GM12864 (cell line): ENCODE measurements at places on chromosomes 16 and 17.

GRCh38 chr17:46889519-46889918, 33.4 kb upstream of the GOSR2 start:
- DNase-seq: no peak

- DNase-seq: no peak
Measured at GRCh38 chr16:79728923-79729240, 128.3 kb upstream of the MAF start.

- DNase-seq: no peak
Measured at GRCh38 chr17:5898406-5898805, 171.8 kb upstream of the WSCD1 start.

DNA sequence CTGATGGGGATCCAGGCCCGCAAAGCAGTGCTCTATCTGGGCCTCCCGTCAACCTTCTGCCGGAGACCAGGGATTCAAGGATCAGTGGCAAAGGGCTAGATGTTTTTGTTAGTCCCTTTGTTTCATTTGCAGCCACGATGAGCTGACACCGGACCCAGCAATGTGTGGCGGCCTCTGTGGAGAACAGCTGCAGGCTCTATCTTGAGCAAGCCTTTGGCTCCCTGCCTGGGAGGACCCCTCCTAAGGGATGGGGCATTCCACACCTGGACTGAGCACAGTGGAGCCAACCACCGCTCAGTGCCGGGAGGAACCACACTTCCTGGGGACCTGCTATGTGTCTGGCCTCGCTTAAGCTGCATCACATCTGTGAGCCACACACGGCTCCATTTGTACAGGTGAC, 215.8 kb downstream of the RBFOX3 start:
- no peak for DNase-seq

- no peak for DNase-seq
Measured at GRCh38 chr17:73697872-73698271, 53.6 kb upstream of the SDK2 start.

DNA sequence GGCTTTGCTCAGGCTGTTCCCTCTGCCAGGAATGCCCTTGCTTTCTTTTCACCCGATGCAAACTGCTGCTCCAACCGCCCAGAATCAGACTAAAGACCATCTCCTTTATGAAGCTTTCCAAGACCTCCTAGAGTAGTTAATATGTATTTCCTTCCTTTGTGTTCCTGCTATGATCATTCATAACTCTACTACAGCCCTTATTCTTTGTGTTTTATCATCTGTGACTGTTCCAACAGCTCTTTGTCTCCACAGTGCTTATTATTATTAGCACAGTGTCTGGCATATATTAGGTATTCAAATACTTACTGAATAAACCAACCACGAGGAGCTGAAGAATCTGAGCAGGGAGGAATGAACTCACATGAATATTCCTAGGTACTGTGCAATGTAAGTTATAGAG, 7.6 kb downstream of the PSME3IP1 start:
- DNase-seq: no peak

DNA sequence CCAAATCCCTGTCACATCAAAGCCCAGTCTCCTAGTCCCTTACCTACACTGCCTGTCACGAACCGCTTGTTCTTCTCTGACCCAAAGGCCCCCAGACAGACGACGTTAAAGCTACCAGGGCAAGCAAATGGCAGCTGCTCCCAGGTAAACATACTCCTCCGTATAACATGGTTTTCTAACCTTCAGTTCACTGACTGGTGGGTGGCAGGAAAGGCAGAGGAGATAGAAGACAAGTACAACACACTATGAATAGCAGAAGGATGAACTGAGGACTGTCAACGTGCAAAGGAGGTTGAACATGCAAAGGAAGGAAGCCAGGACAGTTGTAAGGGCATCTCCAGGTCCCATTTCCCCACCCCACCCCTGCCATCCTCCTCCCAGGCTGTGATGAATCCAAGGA, 449.8 kb downstream of the SHISA9 start:
- DNase-seq: no peak

DNA sequence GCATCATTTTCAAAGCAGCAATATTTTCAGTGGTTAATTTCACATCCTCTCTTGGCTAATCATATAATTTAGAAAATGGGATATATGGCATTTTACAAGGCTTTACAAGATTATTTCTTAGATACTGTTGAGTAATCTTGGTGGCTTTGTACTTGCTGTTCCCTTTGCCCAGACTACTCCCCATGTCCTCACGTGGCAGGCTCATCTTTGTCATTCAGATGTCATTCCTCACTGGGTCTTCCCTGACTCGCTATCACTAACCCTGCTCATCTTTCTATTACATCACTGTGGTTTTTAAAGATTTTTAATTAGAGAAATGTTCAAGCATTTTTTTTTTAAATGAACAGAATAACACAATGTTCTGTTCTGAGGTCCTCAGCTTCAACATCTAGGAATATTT, 240.0 kb upstream of the IRX5 start:
- DNase-seq: no peak

- DNase-seq: peak; percentile 8
Measured at GRCh38 chr16:80569440-80570105, 28.8 kb downstream of the DYNLRB2 start.

- no peak for DNase-seq
Measured at GRCh38 chr17:61797283-61797682, 66.0 kb downstream of the BRIP1 start.

DNA sequence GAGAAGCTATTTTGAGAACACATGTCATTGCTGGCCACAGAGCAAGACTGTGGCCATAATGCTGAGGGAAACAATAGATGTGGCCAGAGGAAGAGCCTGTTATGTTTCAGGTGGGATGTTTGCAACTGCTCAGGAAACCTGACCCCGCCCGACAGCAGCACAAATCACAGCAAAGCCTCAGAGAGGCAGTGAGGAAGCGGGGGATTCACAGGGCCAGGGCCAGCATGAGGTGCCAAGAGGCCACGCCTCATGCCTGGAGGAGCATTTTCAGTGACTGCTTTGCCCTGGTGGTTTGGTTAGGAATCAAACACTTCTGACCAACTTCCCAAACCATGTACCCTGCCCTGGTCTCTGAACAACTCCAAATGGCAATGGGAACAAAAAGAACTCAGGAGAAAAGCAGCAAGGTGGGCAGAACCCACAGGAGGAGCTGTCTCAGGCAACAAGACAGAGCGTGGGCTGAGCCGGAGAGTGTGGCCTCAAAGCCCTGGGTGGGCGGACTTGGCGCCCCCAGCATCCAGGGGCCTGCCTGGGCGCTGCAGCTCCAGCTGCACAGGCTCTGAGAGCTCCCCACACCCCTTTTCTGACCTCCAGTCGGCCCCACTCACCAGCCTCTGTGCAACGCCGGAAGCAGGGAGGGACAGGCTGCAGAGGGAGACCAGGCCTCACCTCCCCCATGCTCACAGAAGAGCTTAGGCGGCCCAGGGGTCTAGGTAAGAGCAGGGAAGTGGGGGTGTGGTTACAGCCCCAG, 20.6 kb downstream of the HIC1 start:
- DNase-seq: no peak

- DNase-seq: no peak
Measured at GRCh38 chr17:34472363-34472762, 107.0 kb upstream of the TMEM132E start.

GRCh38 chr17:1542316-1542715, 20.3 kb downstream of the PITPNA start:
- DNase-seq: no peak

DNA sequence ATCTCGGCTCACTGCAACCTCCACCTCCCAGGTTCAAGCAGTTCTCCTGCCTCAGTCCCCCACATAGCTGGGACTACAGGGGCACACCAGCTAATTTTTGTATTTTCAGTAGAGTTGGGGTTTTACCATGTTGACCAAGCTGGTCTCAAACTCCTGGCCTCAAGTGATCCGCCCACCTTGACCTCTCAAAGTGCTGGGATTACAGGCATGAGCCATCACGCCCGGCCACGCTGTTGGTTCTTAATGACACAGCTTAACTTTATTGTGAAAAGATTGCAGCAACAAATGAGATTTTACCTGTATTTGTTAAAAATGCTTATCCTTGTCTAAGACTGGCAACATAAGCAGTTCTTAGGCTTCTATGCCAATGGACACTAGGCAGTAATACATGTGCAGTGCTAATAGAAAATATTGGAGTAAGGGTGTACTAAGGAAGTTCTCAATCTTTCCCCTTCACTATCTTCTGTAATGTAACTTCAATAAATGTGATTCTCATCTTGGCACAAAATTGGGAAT, 2.9 kb downstream of the UBB start:
- no peak for DNase-seq

DNA sequence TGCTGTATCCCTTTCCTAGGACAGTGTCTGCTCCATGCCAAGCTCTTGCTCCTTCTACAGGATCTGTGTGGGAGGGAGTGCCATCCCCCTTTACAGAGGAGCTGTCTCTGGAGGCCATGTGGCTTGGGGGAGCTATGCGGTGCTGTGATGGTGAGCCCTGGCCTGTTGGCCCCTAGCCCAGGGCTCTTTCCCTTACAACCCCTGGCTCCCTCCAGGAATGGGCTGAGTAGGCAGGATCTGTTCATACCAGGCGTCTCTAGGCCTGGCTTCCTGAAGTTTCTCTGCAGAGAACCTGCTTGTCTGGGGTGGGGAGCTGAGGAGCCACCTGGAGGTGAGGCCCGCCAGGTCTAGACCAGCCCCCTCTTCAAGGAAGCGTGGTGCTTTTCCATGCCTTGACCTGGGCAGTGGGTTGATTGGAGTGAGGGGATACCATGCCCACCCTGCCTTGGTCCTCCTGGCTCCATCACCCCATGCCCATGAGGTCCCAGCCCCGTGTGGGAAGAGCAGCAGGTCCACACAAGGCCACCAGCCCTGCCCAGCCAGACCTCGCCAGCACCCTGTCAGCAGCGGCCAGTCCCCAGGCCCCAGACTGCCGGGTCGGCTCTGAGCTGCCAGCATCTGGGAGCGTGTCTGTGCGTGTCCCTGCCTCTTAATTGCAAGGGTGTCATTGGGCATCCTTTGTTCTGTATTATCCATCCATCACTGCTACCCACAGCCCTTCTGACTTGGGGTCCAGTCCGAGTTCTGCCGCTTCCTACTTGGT, 14.7 kb downstream of the LLGL2 start:
- no peak for DNase-seq

DNA sequence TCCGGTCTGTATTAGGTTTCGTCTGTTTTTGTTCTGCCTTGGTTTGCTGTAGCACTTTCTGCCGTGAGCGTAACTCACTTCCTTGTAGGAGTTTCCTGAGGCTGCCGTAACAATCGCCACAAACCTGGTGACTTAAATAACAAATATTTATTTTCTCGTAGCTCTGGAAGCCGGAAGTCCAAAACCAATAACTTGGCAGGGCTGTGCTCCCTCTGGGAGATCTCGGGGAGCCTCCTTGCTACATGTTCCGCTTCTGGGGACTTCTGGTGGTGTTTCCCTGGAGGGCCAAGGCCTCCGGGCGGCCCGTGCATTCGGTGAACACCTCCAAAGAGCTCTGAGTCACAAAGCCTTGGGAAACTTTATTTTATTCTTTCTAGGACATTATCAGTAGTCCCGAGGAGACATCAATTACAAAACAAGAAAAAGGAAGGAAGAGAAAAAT, 6.8 kb upstream of the WDR45B start:
- DNase-seq: no peak

GRCh38 chr16:57757326-57757786, 21.8 kb downstream of the KATNB1 start:
- peak; percentile 21 for DNase-seq

DNA sequence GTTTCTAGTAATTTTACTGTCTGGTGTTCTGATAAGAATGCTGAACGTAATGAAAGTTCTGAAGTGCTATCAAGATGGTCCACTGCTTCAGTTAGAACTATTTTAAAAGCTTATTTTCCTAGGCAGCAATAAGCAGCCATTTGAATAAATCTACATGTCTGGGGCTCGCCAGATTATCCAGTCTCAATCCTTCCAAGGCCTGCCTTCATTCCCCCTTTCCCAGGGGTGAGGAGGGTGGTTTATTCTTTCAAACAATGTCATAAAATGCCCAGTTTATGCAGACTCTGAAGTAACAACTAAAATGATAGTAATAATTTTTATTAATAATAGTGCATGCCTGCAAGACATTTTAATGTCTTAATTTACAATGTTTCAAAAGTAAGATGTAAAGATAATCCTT, 2.4 kb downstream of the CDH11 start:
- no peak for DNase-seq

GRCh38 chr16:68126395-68126794, 41.2 kb downstream of the NFATC3 start:
- peak; percentile 31 for DNase-seq

DNA sequence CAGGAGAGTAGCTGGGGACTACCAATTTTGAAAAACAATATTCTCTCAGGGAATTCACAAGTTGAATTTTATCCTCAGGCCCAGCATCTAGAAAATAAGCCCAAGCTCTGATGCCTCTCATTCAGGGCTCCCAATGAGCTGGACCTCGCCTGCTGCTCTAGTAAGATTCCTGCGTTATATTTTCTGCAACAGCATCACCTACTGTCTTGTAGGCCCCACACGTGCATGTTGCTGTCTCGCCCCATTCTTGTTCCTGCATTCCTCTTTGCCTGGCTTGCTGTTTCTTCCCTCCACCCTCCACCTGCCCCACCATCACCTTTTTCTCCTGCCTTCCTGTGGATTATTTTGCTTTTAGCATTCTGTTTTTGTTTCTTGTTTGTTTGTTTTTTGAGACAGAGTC, 8.3 kb upstream of the ST6GALNAC2 start:
- DNase-seq: no peak

DNA sequence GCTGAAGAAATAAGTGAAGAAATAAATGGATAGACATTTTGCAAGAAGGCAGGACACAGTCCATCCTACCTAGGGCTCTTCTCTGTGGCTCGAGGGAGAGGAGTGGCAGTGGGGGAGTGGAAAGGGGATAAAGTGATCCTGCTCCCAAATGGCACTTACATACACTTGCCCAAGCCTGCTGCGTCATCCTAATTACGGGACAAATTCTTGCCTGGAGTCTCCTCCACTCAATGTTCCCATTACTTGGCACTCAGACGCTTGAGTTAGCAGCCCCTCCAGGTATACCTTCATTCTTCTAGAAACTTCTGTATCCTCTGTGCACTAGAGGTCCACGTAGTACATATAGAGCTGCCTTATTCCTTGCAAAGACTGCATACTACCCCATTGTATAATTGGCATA, 15.7 kb upstream of the MAP3K14 start:
- no peak for DNase-seq

GRCh38 chr16:19044769-19045168, 22.6 kb upstream of the COQ7 start:
- no peak for DNase-seq

- no peak for DNase-seq
Measured at GRCh38 chr17:76497979-76498875, 3.0 kb downstream of the RHBDF2 start.

GRCh38 chr17:40936437-40936971, 942 bp downstream of the KRT23 start:
- no peak for DNase-seq

DNA sequence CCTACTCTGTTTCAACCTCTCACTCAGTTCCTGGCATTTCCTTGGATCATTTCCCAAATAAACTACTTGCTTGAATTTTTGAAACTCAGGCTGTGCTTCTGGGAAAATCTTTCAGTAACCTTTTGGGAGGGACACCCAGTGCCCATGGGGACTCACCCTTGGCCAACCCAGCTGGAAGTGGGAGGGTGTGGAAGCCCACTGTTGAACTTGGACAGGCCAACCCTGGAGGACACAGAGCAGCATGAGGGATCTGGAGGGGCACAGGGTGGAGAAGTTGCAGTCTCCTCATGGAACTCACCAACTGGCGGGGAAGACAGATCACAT, 11.2 kb downstream of the RTN4RL1 start:
- no peak for DNase-seq
